Natural killer cell (primary cell): ENCODE measurements at places on chromosomes 3 and 15. TPM values are rescaled to one million over a fixed set of nuclear protein-coding genes. Genes with fewer than 3 reads are reported as not detected.

FOXL2 gene
- not detected for total RNA-seq

GOLGA6A gene
- total RNA-seq, result 0.82 TPM

GRCh38 chr15:33132722-33133345 lies 61.7 kb downstream of the FMN1 start:
- DNase-seq, result peak; percentile 59

DNA sequence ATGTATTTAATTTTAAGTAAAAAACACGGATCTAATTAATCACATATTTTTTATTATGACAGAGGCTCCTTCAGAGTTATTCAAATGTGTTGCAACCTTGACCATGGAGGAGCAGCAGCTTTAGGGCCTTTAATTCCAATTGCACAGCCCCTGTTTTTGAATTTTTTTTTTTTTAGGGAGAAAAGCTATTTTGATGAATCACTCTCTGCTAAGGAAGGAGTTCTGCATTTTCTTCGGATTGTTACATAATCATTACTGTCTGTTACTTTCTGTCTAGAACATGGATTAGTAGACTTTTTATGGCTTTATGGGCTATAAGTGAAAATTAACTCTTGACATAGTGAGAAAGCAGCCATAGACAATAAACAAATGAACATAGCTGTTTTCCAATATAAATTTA lies 90.8 kb downstream of the MCTP2 start:
- DNase-seq, result no peak

DNA sequence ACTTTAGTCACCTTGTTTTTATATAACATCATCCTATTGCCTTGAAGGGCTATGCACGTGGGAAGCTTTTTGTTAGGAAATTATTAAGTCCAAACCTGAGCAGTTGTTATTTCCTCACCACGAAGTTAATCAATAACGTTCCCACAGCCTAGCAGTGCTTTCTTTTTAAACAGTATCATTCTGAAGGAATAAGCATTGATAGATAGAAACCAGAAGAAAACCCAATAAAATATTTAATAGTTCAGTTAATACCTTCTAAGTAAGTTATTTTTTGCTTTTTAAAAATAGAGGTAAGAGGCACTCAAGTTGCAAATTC lies 149.3 kb downstream of the KCNMB2 start:
- no peak for DNase-seq

SLITRK3 gene
- total RNA-seq, result not detected

GRCh38 chr3:58617338-58617761 lies 40.2 kb upstream of the FAM107A start:
- no peak for DNase-seq

DNA sequence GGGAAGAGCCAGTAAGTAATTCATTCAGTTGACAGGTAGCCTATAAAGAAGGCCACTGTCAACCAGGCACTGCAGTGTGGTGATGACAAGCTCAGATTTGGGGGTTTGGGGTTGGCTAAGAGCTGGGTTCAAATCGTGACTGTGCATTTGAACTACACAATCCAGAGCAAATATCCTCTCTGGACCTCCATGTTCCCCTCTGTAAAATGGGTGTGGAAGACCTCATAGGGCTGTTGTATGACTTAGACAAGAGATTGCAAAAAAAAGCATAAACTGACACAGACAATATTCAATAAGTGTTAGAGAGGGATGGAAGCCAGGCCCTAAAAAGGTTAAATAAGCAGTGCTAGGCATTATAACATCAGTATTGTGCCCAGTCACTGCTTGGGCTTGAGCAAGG lies 59.7 kb upstream of the CTDSPL start:
- DNase-seq, result no peak

AADAC gene
- total RNA-seq, result not detected

DNA sequence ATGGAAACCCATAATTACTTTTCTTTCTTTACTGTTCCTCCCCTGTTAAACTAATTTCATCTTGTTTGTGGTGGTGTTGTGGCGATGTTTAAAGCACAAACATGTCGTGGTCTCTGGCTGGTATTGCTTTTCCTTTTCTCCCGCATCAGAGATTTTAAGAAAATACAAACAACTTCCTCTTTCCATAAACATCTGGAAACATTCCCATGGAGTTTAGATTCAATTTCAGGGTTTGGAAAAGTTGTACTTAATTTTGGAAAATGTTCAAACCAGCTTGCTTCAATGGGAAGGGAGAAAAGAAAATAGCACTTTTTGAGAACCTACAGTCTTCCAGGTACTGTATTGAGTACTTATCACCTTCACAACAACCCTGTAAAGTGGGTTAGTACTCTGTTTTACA lies 30.4 kb downstream of the STARD9 start:
- DNase-seq, result no peak

DNA sequence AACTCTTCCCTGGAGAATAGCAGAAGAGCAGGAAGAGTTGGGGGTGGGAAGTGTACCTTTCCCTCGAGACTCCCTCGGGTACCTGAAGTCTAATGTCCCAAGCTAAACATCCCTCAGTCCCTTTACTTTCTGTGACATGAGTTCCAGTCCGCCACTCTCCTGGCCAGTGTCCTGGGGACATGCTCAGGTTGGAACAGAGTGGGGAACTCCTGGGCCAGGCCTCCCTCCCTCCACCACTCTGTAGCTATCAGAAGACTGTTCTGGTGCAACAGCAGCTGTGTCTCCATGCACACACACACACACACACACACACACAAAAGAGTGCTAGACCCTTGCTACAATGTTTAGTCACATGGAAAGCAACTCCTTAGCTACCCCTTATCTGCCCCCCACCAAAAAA lies 155.0 kb upstream of the HES1 start:
- DNase-seq, result no peak

- DNase-seq, result no peak
Measured at GRCh38 chr15:65957451-65957850, 88.2 kb downstream of the RAB11A start.

XCR1 gene
- not detected for total RNA-seq

TMEM45A gene
- 0.49 TPM for total RNA-seq

SNX33 gene
- total RNA-seq, result 5.6 TPM

- DNase-seq, result no peak
Measured at GRCh38 chr3:133404920-133405319, 5.1 kb downstream of the BFSP2 start.

DNA sequence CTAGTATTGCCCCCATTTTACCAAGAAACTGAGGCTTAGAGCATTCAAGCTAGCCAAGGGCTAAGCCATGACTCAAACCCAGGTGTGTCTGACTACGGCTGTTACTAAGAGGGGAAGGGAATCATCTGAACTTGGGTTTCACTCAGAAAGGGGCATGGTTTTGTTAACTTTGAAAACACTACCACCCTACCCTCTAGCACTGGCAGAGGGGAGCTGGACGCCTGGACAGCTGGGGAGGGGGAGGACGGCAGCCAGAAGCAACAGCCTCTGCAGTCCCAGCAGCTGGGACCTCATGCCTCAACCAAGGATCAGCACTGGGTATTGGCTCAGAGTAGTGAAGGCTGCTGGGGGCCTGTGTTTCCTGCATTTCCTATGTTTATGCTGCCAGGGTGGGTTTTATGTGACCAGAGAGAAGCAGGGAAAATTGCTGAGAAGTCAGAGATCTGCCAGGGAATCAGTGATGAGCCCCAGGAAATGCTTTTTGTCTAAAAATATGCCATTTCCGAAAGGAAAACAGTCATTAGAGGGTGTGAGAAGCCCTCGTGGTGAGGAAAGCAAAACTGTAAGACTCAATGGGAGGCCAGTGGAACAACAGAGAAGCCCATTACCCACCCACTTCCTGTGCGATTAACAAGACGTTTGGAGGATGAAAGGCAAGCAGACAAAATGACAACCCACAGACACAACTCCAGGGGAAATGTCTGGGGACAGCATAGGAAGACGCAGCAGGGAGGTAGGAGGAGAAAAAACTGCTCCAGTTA lies 41.2 kb downstream of the LIPC start:
- DNase-seq, result peak; percentile 74

GRCh38 chr15:65517866-65518207 lies 348 bp upstream of the DPP8 start:
- DNase-seq, result no peak

PRR20G gene
- not detected for total RNA-seq

GRCh38 chr3:40302784-40303183 lies 6.7 kb upstream of the EIF1B start:
- DNase-seq, result no peak

RPUSD2 gene
- total RNA-seq, result 13.7 TPM

- DNase-seq, result no peak
Measured at GRCh38 chr3:155876503-155876902, 6.1 kb downstream of the GMPS start.

DNA sequence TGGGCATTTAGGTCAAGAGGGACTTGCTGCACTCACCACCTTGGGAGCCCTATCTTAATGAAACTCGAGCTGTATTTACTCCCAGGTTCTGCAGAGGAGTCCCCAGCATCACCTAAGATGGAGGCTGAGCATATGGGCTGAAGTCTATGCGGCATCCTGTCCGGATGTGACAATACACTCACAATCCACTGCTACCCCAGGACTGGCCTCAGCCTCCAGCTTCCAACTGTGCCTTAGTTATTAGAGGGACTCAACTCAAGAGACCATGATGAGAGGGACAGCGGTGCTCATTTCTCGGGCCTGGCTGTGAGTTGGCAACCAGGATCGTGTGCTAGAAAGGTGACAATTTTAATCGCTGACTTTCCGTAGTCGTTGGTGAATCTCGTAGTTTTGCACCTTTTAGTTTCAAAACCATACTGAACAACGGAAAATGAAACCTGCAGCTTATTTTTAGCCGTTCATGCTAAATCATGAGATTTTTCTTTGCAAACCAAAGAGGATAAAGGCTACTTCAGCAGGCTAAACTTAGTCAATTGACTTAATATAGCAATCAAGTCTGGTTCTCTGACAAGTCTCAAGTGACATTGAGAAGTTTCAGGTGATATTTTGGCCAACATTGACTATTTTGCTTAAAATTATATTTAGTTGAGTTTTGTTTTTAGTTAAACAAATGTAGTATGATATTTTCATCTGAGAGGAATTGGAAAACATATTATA lies 11.1 kb downstream of the ZBTB38 start:
- no peak for DNase-seq

RHCG gene
- not detected for total RNA-seq

DNA sequence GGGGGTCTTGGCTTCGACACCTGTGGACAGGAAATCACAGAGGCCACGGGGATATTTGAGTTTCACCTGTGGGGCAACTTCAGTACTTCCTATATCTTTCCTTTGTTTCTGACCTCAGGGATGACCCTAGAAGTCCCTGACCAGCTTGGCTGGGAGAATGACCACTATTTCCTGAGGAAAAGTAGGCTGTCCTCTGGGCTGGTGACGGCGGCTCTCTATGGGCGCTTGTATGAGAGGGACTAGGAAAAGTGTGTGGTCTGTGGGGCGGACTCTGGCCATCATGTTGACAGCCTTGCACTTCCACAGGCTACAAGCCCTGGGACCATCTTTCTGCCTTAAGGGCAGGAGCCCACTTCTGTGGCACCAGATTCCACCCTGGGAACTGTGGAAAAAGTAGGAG lies 43.7 kb downstream of the BTD start:
- no peak for DNase-seq

PLIN1 gene
- total RNA-seq, result 0.66 TPM

DNA sequence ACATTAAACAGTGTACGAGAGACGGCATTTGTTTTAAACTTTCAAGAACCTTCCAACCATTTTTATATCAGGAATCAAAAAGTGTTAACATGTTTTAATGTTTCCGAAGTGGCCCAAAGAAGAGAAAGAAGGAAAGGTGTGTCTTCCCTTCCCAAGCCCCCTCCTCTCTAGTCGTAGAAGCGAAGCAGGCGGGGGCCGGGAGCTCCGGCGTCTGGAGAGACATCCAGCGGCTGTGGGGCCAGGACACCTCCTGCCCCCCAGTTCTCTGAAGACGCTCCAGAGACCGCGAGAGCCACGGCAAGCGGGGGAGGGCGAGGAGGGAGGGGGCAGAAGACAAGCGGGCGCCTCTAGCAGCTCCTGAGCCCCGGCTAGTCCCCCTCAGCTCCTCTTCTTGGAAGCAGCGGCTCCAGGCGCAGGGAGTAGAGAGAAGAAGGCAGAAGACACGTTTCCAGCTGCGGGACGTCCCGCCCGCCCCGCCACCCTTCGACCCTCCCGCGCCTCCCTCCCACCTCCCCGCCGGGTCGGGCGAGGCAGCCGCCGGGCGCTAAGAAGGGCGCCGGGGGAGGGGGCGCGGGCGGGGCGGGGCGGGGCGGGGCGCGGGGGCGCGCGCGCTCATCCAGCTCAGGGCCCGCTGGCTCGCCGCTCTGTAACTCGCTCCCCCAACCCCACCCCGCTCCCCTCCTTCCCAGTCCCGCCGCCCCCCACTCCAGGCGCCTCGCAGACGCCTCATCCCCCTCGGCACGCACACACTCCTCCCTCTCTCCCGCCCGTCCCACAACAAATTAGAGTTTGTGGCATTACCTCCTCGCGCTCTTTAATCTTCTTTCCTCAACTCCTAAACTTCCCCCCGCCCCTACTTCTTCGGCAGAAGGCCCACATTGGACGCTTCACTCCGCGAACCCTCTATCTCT lies at the start of gene ZBTB20:
ZBTB20 (minus strand) TSS at position 871 of the 911 bp plus-strand sequence.
- peak; percentile 82 for DNase-seq

DNA sequence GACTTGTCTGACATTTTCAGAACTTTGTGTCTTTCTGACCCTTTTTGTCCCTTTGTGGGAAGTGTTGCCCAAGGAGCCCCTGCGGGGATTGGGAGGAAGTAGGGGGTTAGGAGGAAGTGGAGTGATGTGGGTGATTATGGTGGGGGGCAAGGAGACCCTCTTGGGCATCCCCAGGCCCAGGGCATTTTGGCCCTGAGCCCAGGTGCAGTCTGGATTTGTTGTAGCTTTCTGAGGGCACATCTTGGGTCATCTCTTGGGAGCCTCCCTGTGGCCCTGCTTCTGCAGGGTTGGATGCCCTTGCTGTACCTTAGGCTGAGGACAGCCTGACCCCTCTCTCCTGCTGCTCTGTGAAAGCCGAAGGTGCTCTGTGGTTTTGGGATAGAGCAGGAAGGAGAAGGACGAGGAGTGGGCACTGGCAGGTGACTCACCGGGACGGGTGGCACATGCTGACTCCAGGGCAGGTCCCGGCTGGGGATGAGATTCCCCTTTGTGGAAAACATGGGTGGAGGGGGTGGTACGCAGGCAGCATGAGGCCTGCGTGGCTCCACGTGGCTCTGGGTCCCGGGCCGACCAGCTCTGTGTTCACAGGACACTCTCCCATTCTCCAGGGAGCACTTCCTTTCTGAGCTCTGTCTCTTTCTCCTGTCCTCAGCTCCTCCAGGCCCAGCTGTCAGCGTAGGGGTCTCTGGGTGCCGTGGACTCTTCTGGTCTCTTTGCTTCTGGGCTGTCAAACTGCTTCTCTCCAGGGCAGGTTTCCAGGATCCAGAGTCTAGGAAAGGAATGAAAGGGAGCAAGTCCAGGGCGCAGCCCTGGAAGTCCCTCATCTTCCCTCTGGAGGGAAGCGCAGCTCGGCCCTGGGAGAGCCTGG lies 11.8 kb downstream of the CD276 start:
- DNase-seq, result no peak

DNA sequence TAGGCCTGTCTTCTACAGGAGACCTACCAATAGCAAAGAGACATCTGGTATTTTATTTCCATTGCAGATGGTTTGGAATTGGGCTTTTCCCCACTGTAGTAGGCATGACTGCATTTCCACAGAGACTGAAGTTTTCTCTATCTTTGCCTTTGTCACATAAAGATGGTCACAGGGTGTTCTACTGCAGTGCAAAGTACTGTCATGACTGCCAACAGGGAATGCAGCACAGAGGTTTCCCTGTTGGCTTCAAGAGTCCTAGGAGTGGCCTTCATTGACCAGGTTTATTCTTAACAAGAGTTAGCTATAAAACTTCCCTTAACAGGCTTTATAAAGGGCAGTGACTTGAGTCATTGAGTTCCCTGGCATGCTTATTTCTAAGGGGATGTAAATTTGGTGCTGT lies 36.8 kb upstream of the TM4SF4 start:
- no peak for DNase-seq

CCDC13 gene
- 0.88 TPM for total RNA-seq

- DNase-seq, result no peak
Measured at GRCh38 chr15:75594276-75594675, 15.2 kb upstream of the PTPN9 start.

SPINK8 gene
- not detected for total RNA-seq
